ENCODE measurements at places on chromosomes 6 and 20.

DNA sequence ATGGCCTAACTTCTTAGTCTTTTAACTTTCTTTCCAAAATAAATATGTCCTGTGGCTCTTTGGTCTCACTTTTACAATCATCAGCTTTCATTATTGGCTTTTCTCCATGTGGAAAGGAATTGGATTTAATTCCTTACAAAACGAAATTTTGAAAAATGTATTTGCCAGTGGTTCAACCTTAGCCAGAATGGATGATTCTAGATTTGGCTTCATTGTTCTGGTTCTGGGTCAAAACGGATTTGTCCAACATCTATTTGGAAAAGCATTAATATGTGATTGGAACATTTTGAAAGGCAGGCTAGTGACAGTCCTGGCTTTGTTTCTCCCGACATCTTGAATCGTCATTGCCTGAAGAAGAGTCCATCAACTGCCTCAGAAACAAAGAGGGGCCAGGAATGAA is 59.2 kb downstream of the TENT5A start:
- no peak for DNase-seq

DNA sequence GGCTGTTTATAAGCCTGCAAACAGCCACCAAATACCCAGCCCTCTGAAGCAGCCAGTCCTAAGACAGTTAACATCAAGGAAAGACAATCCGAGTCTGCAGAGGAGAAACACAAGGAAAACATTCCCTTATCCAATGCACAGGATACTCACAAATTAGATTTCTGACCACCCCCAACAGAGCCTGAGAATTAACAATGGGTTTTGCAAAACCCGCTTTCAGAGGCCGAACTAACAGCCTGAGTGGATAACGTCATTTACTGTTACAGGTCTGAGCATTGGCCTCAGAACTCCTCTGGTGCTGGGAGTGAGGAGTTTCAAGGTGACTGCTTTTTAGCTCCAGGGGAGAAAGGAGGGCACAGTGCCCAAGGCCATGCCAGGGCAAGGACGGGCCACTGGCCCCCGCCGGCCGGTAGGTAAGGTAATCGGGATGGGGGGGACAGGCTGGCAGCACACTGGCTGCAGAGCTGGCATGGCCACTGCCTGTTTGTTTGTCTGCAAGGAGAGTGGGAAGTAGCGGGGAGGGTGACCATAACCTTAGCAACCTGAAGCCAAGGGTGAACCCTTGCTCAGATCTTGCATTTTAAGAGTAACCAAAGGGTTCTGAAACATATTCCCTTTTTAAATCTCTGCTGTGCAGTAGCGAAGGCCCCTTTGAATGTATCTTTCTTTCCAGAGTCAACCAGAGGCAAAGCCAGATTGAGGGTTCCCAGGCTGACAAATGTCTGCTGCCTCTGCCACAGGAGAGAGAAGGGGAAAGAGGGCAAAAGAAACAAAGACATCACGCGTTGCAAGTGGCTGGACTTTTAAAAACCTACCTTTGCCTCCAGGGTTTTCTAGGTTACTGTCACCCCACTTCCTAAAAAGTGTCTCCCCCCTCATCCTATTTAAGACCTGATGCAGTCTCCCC is 3.9 kb downstream of the ZMYND8 start:
- DNase-seq, result no peak

DNA sequence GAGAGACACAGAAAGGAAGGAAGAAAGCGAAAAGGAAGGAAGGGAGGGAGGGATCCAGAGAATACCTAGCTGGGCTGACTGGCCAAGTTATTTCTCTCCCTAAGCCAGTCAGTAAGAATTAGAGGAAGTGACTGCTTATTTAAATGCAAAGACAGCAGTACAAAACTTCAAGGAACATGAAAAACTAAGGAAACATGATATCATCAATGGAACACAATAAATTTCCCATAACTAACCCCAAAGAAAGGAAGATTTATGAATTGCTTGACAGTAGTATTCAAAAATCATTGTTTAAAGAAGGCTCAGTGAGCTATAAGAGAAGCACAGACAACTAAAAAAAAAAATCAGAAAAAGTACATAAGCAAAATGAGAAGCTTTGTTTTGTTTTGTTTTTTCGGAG is 252.3 kb upstream of the SASH1 start:
- DNase-seq, result no peak

DNA sequence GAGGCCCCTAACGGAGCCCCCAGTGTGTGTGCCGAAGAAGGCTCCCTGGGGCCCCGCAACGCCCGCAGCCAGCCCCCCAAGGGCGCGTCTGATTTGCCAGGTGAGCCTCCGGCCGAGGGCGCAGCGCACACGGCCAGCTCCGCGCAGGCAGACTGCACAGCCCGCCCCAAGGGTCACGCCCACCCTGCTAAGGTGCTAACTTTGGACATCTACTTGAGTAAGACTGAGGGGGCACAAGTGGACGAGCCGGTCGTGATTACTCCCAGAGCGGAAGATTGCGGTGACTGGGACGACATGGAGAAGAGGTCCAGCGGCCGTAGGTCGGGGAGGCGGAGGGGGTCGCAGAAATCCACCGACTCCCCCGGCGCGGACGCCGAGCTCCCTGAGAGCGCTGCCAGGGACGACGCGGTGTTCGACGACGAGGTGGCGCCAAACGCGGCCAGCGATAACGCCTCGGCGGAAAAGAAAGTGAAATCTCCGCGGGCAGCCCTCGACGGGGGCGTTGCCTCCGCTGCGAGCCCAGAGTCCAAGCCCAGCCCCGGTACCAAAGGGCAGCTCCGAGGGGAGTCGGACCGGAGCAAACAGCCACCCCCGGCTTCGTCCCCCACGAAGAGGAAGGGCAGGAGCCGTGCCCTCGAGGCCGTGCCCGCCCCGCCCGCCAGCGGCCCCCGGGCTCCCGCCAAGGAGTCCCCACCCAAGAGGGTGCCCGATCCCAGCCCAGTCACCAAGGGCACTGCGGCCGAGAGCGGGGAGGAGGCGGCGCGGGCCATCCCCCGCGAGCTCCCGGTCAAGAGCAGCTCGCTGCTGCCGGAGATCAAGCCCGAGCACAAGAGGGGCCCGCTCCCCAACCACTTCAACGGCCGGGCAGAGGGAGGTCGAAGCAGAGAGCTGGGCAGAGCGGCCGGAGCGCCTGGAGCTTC is 117.0 kb downstream of the RTN4IP1 start:
- no peak for DNase-seq

DNA sequence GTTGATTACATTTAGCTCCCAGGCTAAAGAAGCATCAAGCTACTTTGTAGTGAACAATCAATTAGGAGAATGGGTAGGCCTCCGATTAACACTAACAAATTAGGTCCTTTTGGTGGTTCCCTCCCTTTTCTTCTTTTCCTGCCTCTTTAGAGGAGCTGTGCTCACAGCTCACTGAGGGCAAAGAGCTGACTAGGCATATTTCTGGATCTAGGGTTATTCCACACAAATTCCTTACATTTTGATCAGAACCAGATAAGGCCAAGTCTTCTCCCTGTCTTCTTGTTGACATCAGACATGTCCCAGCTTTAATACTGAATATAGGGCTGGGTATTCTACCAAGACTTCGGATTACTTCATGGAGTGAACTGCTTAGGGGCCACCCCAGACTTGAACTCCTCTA is 119.1 kb downstream of the PKHD1 start:
- DNase-seq, result no peak

DNA sequence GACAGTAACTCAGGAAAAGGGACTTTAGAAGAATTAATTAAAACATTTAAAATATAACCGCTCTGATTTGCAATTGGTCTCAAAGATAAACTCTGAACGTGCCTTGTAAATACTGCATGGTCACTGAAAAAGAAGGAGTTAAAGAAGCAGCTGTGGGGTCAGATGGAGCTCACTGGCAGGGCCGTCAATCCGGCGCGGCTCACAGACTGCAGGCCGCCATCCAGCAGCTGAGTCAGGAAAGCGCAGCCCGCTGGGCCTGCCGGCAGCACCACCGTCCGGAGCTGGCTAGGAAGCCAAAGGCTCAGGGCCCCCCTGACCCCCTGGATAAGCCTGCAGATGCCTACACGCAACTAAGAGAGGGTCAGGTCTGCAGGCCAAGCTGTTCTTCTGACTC is 54.2 kb upstream of the FRMD1 start:
- DNase-seq, result no peak

DNA sequence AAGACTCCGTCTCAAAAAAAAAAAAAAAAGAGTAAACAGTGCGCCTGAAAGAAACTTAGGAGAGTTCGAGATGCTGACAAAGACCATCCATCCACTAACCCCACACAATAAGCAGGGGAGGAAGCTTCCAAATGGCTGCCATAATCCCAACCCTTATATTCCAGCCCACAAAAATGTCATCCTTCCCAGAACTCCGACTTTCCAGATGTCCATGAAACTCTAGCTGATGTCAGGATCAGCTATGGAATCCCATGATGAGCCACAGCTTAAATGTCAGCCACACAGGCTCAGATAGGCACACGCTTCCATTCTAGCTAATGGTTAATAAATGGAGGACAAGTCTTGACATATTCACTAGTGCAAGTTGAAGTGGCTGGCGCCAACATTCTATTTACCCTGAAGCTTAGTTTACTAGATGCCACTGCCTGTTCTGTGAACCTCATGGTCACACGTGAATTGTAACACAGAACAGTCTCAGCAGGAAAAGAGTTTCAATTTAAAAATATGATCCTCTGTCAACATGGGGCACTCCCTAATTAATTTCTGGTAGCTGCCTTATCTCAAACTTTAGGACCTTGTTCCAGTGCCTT is 75.5 kb downstream of the FOXF2 start:
- DNase-seq, result no peak

- DNase-seq, result no peak
Measured at GRCh38 chr6:1380625-1381427, 8.6 kb upstream of the FOXF2 start.

DNA sequence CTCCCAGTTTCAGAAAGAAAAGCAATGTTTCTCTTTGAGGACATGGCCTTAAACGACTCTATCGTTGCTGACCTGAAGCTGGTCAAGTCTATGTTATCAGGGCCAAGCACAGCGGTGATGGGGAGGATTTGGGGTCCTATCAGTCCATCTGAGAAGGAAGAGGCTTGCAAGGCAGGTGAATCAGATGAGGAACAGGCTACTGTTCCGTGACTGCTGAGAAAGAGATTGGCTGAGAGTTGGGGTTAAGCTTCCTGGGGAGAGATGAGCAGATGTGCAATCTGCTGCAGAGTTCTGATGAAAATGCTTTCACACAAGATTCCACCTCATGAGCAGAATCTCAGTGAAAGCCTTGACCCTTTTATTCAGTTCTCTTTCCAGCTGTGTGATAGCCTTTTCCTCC is 168.3 kb upstream of the STMND1 start:
- no peak for DNase-seq

- no peak for DNase-seq
Measured at GRCh38 chr20:41344477-41344876, 3.9 kb downstream of the LPIN3 start.

DNA sequence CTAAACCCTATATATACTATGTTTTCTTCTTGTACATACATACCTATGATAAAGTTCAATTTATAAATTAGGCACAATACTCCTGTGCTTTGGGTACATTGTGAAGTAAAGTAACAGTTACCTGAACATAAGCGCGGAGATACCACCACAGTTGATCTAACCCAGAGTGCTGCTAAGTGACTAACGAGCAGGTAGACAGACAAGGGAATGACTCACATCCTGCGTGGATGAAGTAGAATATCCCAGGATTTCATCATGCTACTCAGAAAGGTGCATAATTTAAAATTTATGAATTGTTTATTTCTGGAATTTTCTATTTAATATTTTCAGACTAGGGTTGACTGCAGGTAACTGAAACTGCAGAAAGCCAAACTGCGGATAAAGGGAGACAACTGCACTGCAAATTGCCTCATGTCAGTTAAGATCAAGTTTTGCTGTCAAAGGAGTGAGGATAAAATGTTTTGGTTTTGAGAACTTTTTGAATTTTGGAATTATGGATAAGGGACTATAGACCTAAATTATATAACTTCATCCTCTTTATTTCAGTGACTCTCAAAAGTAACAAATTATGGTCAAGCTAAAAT is 14.4 kb downstream of the MKKS start:
- no peak for DNase-seq

GRCh38 chr20:9516234-9516871 is 2.0 kb downstream of the LAMP5 start:
- DNase-seq, result no peak

DNA sequence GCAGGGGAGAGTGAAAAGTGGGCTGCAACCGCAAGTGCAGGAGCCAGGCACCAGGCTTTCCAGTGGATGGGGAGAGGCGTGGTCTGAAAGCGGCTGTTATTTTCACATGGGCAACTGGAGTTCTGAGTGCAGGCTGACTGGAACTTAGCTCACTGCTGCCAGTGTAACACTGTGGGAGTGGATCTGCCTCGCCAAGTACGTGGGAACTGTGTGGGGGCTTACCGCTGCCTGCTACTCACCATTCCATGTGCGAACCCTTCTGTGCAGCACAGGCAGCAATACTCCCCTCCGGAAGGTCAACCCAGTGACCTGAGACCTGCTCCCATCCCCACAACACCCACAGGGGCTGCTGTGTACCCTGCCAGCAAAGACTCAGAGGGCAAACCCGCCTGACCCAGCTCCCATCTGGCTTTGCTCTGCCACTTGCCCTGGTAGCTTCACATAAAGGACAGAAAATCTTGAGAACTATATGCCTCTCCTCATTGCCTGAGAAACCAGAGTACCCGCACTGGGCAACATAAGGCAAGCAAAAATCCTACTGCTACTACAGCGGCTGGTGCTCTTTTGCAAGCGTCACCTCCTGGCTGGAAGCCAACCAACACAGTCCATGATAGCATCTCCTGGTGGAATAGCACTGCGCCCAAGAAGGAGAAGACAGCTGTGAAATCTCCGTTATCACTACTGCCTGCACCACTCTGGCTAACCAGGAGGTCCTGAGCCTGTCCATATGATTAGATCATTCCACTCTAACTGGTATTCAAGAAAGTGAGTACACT is 54.4 kb upstream of the SIRPG start:
- DNase-seq, result no peak

- no peak for DNase-seq
Measured at GRCh38 chr6:97175806-97176205, 107.2 kb downstream of the MMS22L start.

GRCh38 chr6:42404484-42404883 is 47.2 kb downstream of the TRERF1 start:
- peak; percentile 47 for DNase-seq

DNA sequence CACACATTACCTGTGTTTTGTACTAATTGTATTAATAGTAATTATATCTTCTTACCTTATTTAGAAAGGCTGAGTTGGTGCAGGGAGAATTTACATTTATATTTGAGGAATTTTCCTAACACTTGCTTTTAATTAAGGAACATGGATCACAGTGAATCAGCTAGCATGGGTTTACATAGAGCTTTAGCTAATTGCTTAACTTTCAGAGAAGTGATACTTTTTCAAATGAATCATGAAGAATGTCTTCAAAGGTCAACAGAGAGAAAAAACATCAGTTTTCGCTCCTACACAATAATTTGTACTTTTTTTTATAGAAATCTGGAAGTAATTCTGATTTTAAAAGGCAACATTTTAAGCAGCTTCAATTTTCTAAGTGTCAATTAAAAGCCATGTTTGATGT is 195.0 kb upstream of the HEY2 start:
- DNase-seq, result no peak

GRCh38 chr6:66198062-66198624 is 491.1 kb upstream of the EYS start:
- no peak for DNase-seq

- no peak for DNase-seq
Measured at GRCh38 chr6:143233554-143234285, 173.0 kb downstream of the AIG1 start.

Data from fibroblast of the conjunctiva (primary cell).